ENCODE measurements at places on chromosomes 4 and X.

DNA sequence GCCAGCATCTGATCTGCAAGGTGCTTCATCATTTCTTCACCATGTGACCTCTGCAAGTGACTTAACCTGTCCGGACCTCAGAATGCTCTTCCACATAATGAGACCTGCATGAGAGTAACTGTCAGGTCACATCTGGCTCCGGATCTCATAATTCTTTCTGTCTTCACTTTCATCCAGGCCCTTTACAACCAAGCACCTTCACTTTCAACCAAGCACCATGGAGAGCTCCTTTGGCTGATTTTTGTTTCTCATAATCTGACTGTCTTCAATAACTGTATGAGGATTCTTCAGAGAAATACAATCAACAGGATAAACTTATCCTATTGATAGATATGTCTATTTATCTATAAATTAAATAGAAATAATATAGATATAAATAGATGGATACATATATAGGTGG lies 148.1 kb downstream of the VCX3A start:
- no peak for DNase-seq

- DNase-seq: no peak
Measured at GRCh38 chr4:33080275-33080674, 2360.1 kb downstream of the PCDH7 start.

GRCh38 chr4:74378573-74378972 lies 13.6 kb downstream of the EREG start:
- DNase-seq: no peak

DNA sequence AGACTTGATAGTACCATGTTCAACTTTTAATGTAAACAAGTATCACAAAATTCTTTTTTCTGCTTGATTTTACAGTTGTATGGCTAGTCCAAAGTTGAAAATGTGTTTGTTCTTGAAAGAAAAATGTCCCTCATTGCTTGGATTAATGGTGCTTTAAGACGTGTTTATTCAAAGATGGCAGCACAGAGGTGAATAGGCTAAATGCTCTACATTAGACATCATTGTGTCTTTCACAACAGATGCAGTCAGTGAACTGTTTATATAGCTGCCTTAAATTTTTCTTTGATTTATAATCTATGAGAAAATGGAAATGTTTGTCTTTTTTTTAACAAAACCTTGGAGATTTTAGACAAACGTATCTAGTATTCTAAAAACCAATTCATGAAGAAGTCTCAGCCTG lies 137.3 kb downstream of the BMPR1B start:
- DNase-seq: no peak

GRCh38 chr4:1636490-1637211 lies 47.5 kb downstream of the FAM53A start:
- no peak for DNase-seq

DNA sequence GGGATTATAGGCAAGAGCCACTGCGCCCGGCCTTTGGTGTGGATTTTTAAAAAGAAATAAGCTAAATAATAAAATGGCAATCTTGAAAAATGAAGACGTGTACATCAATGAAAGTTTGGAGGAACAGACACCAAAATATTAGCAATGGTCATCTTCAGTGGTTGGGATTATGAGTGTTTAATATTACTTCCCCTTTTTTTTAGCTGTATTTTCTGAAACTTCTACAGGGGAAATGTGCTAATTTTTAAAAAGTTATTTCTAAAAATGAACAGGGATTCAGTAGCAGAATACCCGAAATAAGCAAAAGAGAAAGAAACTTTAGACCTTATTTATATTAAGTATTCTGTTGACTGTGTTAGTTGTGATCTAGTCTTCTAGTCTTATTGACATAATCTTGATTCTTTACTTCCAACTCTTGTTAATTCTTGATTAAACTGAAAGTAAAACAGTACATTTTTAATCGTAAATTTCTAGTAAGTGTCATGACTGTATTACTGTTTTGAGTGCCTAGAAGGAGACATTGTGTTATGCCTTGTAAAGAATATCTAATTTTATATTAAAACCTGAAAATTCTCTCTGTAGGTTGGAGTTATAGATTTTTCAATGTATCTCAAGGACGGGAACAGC lies 51.3 kb downstream of the RUFY3 start:
- no peak for DNase-seq

GRCh38 chr4:52199574-52200338 lies 148.7 kb downstream of the SPATA18 start:
- no peak for DNase-seq

DNA sequence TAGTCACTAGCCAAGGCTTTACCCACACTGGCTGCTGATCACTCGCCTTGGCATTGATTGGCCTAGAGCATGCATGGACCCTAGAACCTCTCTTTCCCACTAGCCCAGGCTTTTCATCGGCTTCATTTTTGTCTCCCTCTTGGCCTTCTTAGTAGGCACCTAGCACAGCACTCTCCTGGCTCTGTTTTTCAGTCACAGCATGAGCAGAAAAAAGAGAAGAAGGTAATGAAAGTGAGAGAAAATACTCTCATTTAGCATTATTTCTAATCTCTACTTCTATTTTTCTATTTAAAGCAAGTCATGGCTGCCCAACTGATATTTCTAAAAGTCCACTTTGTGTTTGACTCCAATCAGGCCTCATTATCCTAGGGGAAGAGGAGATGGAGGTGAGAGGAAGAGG lies 267.2 kb downstream of the FBXO8 start:
- no peak for DNase-seq

GRCh38 chr4:91118597-91118996 lies 991.4 kb downstream of the CCSER1 start:
- DNase-seq: no peak

DNA sequence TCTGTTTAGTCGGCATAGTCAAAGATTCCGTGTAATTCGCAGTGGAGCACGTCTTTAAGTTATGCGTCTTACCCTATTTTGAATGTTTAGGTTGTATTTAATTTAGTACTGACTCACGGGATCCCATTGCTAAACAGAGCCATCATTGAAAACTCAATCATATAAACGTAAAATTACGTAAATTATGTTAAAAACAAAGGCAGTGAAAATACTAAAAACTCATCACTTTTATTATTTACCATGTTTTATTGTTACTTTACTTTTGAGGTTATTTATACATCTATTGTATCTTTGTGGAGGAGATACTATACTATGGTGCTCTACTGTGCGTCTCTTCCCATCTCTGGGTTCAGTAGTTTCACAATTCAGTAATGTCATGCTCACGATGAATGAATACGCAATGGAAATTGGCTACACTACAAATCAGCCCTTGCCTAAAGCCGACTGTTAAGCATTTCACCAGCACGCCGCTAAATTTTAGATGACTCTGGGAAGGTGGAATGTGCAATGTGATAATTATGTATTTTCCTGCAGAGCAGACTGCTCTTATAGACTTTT lies 944 bp downstream of the FUNDC2 start:
- peak; percentile 5 for DNase-seq

GRCh38 chr4:125283707-125284279 lies 31.0 kb upstream of the FAT4 start:
- DNase-seq: peak; percentile 52

DNA sequence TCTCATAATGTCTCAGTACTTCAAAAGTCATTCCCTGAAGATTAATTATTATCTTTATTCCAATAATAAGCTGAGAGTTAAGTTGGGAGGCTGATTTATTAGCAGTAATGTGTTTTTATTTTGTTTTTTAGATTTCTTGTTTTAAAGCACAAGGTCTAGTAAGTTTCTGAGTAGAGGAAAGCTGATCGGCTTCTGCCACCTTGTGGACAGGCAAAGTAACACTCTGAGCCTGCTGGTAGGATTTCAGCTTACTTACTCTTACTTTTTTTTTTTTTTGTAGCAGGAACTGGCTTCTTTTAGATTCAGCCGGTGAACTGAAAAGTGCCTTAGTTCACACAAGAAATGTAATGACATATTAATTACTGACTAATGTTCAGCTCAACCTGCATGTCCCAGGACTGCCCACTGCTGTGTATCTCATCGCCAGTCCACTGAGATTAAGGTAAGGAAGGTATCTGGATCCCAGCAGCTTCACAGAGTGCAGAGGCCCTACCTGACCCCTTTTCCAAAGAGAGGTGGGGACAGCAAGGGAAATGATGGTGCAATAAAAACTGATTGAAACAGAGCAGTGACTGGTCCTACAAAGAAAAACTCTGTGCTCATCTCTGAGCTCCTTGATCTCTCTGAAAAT lies 126.5 kb downstream of the ADGRA3 start:
- DNase-seq: peak; percentile 49

DNA sequence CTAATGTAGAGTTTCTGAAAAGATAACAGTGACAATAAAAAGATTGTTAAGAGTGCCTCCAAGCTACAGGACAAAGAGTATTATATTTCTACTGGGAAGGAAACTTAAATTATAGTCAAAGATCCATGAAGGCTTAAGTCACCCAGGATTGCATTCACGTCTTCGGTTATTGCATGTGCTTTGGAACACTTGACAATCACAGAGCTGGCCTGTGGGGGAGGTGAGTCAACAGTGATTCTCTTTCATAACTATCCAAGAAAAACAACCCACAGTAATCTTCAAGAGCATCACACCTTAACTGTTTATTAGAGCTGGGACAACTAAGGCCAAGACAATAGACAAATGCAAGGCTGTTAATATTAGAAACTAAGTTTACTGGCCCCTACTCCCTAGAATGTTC lies 40.3 kb downstream of the PDGFC start:
- DNase-seq: no peak

DNA sequence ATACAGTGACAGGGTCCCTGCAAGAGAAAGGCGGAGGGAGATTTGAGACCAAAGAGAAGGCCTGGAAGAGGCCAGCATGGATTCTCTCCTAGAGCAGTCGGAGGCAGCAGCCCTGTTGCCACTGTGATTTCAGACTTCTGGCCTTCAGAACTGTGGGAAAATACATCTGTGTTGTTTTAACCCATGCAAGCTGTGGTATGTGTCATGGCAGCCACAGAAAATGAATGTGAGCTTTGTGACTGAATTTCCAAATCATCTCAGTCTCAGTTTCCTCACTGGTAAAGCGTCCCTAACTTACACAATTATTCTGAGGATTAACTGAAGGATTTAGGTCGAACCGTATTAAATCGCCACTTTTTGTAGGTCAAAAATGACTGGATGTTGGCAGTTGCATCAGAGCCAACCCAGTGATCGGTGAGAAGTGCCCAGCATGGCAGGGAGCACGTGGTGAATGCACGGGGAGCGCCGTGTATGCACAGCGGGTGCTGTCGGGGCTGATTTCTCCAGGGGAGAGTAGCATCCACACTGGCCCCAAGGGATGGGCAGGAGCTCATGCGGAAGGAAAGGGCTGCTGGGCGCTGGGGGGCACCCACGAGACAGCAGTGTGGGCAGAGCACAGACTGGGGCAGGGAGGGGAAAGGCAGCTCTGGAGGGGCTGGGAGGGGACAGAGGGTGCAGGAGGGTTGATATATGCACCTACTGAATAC lies 23.8 kb upstream of the NSG1 start:
- no peak for DNase-seq

DNA sequence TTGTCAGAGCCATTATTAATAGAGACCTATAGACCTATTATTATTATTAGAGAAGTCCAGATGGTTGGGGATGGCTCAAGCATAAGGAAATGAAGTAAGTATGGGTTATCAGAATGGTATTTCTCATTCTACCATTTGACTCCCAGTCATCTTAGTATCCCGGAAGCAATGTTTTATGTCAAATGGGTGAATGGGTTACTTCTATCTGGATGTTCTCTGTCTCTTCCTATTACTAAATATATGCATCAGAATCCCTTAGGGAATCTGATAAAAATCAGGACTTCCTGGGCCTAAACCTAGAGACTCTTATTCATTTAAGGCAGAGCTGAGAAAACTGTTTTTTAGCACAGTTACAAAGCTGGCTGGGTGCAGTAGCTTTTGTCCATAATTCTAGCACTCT lies 149.9 kb downstream of the SLC10A7 start:
- no peak for DNase-seq

DNA sequence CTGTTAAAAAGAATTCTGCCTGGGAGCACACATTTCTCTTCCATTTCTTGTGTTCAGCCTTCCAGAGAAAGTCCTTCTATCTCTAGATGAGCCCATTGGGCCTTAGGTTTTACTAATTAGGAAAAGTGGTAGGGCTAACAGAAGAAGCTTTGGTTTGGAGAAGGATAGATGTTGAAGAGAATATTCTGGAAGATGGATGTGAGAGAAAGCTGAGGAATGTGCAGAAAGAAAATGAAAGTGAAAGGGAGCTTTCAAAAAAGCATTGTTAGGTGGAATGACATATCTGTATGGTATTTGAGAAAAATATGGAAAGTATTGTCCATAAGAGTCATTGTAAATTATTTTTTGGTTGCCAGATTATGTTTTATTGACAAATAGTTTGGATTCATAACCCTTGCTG lies 474.8 kb upstream of the SLIT2 start:
- DNase-seq: peak; percentile 17

DNA sequence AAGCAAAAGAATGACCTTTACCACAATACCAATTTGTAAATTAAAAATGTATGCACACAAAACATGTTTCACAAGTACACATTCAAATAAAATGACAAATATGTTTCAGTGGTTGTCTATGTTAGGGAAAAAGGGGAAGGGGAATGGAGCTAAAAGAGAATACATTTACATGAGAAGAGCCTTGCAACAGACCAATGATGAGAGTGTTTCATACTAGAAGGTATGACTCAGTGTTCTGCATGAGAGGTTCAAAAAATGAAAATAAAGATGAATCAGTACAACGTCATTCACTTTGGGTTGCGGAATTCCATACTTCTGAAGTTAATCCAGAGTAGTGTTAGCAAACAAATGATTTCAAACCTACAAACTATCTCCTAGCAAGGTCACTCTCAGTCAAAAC lies 51.7 kb downstream of the RPGR start:
- DNase-seq: peak; percentile 15

DNA sequence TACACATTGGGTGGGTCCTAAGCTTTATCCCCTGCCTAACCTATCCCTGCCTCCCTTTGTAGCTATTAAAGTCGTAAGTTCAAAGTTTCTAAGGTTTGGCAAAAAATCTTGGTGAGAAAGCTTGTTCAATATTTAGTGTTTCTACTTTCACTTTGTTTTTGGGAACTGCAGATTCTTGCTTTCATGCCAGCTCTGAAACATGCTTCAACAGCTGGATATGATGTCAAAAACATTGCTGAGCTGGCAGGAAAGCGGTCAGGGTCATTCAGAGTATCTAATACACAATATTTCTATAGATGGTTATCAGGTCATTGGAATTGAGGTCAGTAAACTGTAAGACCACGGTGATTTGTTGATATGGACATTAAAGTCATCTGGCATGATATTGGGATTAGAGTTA lies 19.7 kb downstream of the CENPI start:
- no peak for DNase-seq

DNA sequence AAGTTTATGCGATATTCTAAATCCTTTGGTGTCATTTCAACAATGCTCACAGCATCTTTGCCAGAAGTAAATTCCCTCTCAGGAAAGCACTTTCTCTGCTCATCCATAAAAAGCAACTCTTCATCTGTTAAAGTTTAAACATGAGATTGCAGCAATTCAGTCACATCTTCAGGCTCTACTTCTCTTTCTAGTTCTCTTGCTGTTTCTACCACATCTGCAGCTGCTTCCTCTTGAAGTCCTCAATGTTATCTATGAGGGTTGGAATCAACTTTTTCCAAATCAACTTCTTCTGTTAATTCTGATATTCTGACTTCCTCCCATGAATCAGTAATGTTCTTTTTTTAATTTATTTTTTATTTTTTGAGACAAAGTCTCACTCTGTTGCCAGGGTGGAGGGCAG lies 100.9 kb downstream of the LCORL start:
- DNase-seq: no peak

GRCh38 chr4:184599492-184600135 lies 49.6 kb downstream of the CASP3 start:
- DNase-seq: no peak
